Chondrocyte (in vitro differentiated cells): ENCODE measurements at places on chromosomes 13 and 19.

DNA sequence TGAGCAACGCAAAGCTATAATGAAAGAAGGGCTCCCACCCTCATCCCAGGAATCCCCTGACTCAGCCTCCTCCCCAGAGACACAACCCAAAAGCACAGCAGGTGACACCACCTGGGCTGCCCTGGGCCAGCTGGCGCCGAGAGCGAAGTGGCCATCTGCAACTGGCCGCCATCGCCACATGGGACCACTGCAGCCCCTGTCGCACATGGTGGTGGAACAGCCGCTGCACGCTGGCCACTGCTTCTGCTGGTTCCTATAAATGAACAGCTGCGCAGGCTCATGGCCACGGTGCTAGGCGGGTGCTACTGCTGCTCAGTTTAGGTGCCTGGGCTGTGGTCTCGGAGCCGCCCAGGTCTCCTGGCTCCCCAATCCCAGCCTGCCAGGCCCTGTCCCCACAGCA lies 11.6 kb upstream of the ISYNA1 start:
- no peak for DNase-seq

DNA sequence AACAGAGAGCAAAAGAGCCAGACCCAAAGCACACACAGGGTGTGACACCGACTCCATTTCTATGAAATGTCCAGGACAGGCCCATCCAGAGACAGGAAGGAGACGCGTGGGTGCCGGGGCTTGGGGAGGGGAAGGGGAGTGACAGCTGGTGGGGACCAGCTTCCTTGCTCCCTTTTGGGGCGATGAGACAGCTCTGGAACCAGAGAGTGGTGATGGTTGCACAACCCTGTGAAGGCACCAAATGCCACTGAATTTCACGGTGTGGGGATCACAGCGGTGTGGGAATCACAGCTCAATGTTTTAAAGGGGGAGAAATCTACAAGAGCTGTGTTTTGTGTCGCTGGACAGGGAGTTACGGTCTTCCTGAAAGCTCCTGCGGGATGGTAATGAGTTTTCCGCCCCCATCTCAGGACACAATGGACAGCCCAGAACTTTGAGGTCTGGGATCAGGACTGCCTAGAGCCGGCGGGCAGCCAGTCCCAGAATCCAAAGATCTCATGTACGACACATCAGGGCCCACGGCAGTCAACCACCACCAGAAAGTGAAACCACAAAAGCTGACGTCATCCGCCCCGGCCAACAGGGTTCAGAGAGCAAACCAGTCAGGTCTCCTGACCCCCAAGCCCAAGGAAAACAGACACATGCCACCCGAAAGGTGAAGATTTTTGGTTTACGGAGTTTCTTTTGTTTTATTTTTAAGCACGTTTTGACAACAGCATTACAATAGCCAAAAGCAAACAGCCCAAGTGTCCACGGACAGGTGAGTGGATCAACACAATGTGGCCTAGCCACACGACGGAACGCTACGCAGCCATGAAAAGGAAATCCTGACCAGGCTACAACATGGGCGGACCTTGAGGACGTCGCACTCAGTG lies 7.3 kb downstream of the SGTA start:
- no peak for DNase-seq

- no peak for DNase-seq
Measured at GRCh38 chr19:34365463-34366401, 736 bp downstream of the GPI start.

DNA sequence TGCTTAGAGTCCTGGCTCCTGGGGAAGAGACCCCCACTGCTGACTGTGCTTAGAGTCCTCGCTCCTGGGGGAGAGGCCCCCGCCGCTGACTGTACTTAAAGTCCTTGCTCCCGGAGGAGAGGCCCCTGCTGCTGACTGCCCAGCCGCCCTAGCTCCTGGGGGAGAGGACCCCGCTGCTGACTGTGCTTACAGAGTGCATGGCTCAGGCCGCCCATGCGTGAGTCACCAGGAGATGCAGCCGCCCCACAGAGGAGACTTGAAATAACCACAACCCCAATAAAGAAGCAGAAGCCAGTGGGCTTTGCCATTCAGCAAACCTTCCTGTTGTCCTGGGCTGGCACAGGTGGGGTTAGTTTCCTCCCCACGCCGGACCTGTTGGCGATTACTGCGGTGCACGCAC lies 79.2 kb upstream of the C13orf46 start:
- peak; percentile 76 for DNase-seq

GRCh38 chr13:97493456-97493855 lies 59.5 kb downstream of the RAP2A start:
- DNase-seq: no peak

DNA sequence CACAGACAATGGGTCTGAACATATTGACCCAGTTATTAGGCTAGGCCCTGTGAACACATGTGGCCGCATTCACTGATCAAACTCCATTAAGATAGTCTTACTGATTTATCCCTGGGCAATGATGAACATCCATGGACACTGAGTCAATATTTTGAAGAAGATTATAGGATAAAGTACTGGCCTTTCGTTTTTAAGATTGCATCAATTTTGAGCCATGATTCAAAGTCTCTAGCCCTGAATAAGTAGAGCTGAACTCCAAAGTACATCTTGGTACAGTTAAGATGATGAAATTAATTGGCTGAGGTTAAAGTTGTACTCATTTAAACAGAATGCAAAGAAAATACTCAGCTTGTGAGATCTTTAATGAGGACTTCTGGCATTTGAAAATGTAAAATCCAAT lies 1581.9 kb downstream of the EFNB2 start:
- DNase-seq: no peak

- DNase-seq: no peak
Measured at GRCh38 chr13:27352698-27353097, 71.7 kb upstream of the GTF3A start.

DNA sequence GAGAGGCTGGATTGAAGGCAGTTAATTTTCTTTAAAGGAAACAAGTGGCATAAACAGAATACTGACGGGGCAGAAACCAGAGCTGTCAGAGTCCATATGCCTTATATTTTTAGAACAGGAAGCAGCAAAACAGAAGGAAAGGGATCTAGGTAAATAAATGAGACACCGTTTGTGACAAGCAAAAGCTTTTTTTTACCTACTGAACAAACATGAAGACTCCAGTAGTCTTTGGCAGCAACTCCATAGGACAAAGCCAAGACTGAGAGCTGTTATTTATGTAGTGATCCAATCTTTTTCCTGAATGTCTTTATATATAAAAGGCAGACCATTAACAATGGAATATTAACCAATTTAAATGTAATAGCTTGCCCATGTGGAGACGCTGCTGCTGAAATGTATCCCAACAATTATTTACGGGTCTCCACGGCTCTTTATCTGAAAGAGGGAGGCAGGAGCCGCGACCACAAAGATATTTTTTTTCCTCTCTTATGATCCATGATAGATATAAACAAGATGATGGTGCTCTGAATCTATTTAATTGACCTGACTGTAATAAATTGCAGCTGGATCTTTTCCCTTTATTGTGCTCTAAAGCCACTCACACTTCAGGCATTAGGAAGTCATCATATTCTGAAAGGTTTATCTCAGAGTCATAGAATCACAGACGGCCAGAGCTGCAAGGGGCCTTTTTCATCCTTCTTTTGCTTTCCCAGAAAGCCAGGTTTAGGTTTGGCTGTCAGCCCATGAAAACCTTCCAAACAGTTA lies 687.8 kb downstream of the EFNB2 start:
- DNase-seq: no peak

DNA sequence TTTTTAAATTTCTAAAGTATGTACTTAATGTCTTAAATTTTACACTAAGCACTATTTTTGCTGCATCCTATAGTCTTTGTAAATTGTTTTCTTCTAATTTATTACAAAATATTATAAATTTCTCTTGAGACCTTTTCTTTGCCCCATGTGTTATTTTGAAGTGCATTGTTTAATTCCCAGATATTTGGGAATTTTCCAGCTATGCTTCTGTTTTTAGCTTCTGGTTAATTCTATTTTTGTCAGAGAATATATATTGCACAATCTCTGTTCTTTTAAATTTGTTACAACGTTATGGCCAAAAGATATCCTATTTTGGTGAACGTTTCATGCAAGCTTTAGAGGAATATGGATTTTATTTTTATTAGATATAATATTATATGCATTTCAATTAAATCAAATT lies 917.4 kb upstream of the MIR17HG start:
- no peak for DNase-seq

DNA sequence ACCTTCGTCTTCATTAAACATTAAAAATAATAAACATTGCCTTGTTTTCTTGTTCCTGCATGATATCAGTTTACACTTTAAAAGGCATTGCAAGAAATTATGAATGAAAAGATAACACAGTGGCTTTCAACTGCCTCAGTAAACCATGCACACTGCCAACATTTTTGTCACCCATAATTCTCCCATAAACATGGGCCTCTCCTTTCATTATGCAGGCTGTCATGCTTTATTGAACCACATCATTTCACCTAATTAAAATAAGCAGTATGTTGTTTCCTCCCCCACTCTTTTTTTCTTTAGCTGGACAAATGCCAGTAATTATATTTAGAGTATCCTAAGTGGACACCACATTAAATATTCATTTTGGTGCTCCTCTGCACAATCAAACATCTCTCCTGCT lies 1566.5 kb upstream of the SLC10A2 start:
- DNase-seq: no peak

GRCh38 chr19:17409990-17410389 lies 4.6 kb upstream of the BST2 start:
- no peak for DNase-seq

DNA sequence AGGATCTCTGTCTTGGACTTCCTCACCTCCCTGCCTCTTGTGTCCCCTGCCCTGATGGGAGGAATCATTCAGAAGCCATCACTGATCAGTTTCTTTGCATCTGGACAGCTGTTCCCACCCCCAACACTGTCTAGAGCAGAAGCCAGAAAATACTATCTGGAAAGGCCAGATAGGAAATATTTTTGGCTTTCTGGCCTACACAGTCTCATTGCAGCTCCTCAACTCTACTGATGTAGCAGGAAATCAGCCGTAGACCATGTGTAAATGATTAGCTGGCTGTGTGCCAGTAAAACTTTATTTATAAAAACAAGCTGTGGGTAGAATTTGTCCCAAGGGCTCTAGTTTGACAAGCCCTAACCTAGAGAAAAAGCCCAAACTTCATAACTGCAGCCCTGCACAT lies 5.6 kb downstream of the SIGLEC7 start:
- no peak for DNase-seq

GRCh38 chr13:36211567-36211966 lies 2.8 kb downstream of the SOHLH2 start:
- DNase-seq: no peak

GRCh38 chr19:54189145-54189734 lies at the start of gene MBOAT7:
MBOAT7 (minus strand) TSS chr19:54189580; CDS start chr19:54188508, 1,072 bp downstream.
- peak; percentile 90 for DNase-seq

DNA sequence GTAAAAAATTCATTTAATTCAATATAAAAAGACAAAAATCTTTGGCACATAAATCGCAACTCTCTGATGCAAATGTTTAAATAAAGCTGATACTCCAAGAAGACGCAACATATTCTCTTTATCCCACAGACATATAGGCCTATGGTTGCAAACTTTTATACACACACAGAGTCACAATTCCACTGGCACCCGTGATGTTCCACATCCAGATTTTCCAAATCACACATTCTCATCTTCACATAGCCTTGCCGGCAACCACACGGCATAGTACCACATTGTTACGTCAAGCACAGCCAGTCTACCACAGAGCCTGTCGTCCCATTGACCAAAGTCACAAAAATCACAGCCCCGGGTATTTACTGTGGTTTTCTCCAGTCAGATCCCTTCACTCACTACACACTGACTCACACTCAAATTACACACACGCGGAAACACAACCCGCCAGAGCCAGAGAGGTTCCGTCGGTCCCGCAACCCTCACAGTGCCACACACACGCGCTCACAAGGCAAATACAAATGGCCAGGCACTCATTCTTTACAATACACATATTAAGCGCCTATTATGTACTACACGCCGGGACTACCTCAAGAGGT lies 546 bp upstream of the ZNF546 start:
- no peak for DNase-seq

GRCh38 chr13:29005035-29005762 lies 185.1 kb downstream of the MTUS2 start:
- DNase-seq: no peak
